Putamen (tissue), 1 donor: ENCODE measurements at places on chromosomes 3 and 15.
A peak's percentile ranks its signal among the peaks of the same experiment; 100 is the strongest.

- DNase-seq: no peak
Measured at GRCh38 chr3:169400874-169401273, 262.6 kb downstream of the MECOM start.

GRCh38 chr3:135853981-135854380 lies 111.5 kb upstream of the PPP2R3A start:
- DNase-seq: no peak

DNA sequence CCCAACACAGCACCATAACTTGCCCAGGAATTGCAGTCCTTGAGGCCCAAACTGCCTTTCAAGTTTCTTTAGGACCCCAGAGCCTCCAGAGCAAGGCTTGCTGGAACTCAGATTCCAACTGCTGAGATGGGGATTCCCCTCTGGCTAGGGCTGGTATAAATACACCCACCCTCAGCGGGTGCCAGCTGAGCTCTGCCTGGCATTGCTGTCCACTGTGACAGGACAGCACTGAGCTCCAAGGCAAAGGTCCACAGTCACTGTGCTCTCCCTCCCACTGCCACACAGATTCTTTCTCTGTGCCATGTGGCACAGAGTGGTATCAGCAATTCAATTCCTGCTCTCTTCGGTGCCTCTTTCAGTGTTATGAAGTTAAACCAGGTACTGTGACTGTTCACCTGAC lies 304.2 kb upstream of the LMCD1 start:
- DNase-seq: no peak

GRCh38 chr3:67781218-67781617 lies 126.8 kb upstream of the SUCLG2 start:
- DNase-seq: no peak

- no peak for DNase-seq
Measured at GRCh38 chr3:47003461-47004368, 24.2 kb downstream of the NBEAL2 start.

- DNase-seq: no peak
Measured at GRCh38 chr3:69774029-69774428, 34.8 kb downstream of the MITF start.

GRCh38 chr3:186013312-186013711 lies 75.5 kb upstream of the TRA2B start:
- DNase-seq: peak; percentile 87

- DNase-seq: no peak
Measured at GRCh38 chr3:58633157-58633865, 33.3 kb downstream of the FAM3D start.

DNA sequence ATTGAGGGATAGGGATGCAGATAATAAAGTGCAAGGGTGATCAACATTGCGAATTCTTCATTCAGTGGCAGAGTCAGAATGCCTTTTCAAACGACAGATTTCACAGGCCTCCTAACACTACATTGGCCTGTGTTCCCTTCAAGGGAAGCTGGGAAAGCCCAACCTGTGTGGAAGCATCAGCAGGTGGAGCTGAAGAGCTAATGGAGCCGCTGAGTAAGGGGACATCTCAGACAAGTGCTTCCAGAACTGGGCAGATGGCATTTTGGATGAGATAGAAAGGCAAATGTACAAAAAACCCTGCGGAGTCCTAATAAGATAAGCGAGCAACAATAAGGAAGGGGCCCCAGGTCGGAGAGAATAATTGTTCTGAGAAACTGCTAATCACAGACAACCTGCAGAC lies 8.5 kb upstream of the SLC24A5 start:
- DNase-seq: no peak

DNA sequence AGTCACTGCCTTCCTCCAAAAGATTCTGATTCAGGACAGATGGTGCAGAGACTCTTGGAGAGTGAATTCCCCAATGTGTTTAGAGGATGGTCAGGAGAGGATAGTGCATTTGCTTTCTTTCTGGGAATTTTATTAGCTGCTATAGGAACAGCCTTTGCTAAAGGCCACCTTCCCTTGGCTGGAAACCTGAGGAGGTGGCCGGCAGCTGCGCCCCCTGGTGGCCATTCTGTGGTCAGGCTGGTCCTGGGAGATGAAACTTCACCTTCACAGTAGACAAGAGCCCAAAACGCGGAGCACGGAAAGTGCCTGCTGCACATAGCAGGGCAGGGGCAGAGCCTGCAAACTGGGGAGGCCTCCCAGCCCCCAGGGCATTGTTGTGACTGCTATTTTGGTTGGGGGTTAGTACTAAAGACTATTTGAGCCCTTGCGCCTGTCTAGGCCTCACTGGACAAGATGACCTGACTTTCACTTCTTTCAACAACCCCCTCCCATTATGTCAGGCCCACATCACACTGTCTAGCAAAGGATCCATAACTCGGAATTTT lies 34.3 kb downstream of the SEC22C start:
- DNase-seq: peak; percentile 37
